ENCODE measurements at places on chromosomes 2 and 18.

DNA sequence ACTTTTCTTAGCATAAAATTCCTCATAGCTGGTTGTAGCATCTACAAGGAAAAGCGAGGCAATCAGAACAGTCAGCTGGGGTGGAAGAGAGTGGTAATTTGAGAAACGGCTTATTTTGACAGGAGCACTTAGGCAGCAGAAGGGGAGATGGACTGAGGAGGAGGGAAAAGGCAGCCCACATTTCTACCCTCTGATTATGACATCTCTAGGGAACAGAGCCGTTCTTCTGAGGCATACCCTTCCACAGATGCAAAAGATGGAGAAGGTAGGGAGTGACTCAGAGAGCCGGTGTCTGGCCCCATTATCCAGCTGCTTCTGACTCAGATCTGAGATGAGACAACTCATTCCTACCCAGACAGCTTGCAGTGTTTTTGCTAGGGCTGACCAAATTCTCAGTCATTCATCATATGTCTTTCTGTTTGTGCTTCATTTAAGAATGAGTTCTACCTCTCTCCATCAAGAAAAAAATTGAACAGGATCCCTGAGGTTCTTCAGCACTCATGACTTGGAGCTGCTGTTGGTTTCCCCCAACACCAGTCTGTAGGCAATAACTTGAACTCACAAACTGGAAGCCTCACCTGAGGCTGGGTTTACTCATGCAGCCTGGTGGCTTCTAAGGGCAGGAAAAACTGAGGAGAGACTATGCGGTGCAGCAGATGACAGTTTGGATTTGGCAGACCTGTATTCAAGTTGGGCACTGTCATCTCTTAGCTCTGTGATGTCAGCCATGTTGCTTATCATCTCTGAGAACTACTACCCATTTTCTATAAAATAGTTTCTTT, 15.9 kb upstream of the SEC11C start:
- peak; percentile 88 for DNase-seq

- no peak for DNase-seq
Observed at GRCh38 chr2:155846259-155846658, 486.3 kb downstream of the NR4A2 start.

GRCh38 chr2:84115173-84115857, 343.8 kb downstream of the SUCLG1 start:
- no peak for DNase-seq

DNA sequence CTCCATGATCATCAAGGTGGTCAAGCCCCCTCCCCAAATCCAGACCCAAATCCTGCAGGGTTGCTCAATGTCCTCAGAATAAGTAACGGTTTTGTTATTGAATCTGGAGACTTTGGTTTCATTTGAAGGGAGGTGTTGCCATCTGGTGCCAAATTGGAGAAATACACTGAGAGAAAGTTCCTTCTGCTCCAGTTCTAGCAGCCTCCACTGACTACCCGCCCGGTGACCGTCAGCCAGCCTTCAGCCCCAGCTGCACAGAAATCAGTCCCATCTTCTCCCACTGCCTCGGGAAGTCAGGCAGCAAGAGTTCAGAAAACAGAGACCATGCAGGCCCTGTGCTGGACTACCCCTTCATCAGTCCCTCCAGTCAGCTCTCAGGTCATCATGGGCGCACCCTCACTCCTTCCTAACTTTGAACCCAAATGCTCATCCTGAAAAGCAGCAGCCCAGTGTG, 38.7 kb downstream of the PKDCC start:
- DNase-seq: peak; percentile 75

DNA sequence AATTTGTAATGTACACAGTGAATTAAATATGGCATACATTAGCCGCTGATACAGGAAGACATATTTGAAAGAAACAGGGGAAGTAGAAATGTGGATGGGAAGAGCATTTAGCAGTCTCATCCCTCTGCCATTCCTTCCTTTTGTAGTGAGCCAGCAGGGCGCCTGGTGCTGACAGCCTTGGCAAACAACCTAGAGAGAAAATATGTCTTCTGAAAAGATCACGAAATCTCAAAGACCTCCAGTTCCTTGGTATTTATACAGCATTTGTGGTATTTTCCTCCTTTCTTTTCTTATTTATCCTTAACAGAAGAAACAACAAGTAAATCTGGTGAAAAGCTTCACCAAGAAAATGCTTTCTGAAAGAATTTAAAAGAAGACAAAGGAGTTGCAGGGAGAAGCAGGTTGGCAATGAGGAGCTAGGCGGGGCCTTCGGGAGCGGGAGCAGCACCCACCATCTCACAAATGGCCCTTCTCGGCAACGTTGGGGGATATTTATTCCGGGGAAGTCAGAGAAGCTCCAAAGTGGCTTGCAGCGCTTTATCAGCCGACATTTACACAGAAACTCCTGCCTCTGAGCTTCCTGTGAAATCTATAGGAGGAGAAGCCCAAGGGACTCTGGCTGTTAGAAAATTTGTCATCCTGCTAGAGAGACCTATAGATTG, 406.1 kb upstream of the NRP2 start:
- DNase-seq: no peak

GRCh38 chr18:12374401-12374800, 2.6 kb downstream of the AFG3L2 start:
- DNase-seq: no peak

- no peak for DNase-seq
Observed at GRCh38 chr2:197077336-197077735, 150.8 kb upstream of the PGAP1 start.

- no peak for DNase-seq
Observed at GRCh38 chr2:106521016-106521415, 33.9 kb downstream of the CD8B2 start.

DNA sequence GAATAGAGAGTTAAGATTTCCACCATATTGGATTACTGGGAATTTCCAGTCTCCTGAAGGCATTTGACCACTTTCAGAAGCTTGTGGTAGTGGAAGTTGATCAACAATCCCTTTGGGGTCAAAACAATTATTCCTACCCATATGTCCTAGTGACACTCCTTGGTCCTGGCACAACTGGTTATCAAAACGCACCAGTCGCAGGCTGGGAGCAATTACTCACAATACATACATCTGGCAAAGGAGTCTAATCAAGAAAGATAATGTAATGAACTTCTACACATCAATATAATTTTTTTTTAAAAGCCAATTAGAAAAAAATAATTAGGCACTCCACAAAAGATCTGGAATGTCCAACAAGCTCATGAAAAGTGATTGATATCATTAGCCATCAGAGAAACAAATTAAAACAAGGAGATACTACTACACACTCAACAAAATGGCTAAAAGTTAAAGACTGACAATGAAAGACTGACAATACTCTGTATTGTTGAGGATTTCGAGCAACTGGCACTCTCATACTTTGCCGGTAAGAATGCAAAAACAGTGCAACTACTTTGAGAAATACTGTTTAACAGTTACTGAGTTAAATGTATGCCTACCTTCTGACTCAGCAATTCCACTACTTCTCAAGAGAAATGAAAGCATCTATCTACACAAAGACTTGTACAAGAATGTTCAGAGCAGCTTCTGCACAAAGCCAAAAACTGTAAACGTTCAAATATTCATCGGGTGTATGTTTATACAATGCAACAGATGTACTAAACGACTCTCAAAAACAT, 2.0 kb downstream of the INO80C start:
- DNase-seq: peak; percentile 45
